ENCODE measurements at places on chromosomes 13 and 19. TPM values are rescaled to one million over a fixed set of nuclear protein-coding genes. Genes with fewer than 3 reads are reported as not detected.

GRCh38 chr19:58382997-58383603, 2.3 kb upstream of the ZNF837 start:
- no peak for DNase-seq

DNA sequence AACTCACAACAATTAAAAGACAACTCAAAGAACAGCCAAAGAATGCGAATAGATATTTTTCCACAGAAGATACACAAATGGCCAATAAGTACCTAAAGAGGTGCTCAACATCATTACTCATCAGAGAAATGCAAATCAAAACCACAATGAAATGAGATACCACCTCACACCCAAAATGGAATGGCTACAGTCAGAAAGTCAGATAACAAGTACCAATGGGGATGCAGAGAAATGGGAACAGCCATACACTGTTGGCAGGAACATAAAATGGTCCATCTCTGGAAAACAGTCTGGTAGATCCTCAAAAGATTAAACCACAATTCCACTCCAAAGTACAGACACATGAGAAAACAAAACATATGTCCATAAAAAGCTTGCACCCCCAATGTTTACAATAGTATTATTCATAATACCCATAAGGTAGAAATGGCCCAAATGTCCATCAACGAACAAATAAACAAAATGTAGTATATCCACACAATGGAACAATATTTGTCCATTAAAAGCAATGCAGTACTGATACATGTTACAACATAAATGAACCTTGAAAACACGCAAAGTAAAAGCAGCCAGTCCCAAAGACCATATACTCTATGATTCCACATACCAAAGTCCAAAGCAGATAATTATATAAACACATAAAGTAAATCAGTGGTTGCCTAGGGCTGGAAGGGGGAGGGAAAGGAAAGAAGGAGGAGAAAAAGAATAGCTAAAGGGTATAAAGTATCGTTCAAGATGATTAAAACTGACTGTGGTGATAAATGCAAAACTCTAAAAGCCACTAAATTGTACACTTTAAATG, 19.6 kb downstream of the USP12 start:
- no peak for DNase-seq

The PRTN3 gene
- total RNA-seq = not detected

- no peak for DNase-seq
These were observed 20.4 kb upstream of the NANOS3 start for GRCh38 chr19:13856497-13856896.

DNA sequence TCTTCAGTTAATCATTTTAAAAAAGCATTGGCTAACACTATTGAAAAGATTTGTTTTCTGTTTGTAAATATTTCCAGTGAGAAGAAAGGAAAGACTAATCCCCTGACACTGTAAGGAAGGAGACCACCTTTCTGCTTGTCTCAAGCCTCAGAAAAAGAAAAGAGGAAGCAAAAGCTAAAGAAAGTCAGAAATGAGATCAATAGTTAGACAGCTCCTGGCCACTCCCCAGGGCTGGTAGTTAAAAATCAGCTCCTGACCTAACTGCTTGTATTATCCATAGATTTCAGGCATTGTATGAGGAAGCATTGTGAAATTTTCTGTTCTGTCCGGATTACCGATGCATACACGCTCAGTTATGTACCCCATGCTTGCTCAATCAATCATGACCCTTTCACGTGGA, 76.6 kb downstream of the ZNF486 start:
- DNase-seq = no peak

- DNase-seq = no peak
These were observed 23.6 kb downstream of the LYL1 start for GRCh38 chr19:13078897-13079541.

- no peak for DNase-seq
These were observed 81.4 kb downstream of the RNASEH2B start for GRCh38 chr13:50990818-50991506.

DNA sequence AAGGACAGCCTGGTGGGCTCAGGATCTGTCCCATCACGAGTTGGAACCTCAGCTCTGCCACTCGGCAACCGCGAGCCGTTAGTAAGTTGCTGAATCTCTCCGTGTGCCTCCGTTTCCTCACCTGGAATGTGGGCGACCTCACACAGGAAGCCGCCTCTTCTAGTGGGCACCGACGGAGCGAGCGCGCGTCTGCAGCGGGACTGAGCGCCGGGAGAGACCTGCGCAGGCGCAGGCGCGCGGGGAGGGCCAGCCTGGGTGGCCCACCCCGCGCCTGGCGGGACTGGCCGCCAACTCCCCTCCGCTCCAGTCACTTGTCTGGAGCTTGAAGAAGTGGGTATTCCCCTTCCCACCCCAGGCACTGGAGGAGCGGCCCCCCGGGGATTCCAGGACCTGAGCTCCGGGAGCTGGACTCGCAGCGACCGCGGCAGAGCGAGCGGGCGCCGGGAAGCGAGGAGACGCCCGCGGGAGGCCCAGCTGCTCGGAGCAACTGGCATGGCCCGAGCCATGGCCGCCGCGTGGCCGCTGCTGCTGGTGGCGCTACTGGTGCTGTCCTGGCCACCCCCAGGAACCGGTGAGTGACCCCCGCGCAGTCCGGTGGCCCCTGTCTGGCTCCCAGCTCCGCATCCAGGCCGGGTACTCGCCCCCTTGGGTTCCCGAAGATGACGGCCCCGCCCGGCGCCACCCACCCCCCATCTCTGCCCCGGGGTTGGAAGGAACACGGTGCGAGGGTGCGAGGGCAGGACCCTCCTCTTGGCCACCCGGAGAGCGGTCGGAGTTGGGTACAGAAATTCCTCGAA, at the start of gene PVR:
Gene PVR, plus strand, starts transcription at position 306 of the 797 bp plus-strand sequence. Its CDS starts 187 bp downstream, at position 493.
- no peak for DNase-seq

DNA sequence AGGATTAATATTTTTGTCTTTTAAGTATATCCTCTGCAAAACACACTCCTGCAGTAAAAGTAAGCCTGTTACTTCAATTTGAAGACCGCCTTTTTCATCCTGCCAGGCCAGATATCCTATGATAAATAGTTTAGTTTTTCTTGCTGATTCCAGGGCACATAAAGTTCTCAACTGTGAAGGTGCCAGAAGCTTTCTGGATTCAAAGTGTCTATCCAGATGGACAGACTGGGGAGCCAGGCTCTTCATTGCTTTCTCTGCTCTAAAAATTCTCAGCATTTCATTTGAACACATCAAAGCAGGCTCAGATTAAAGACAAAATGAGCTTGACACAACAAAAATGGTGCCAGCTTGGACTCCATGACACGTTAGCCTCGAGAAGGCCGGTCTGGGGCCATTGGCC, 53.6 kb upstream of the UBL3 start:
- no peak for DNase-seq

The ZNF414 gene
- total RNA-seq = 23.0 TPM

DNA sequence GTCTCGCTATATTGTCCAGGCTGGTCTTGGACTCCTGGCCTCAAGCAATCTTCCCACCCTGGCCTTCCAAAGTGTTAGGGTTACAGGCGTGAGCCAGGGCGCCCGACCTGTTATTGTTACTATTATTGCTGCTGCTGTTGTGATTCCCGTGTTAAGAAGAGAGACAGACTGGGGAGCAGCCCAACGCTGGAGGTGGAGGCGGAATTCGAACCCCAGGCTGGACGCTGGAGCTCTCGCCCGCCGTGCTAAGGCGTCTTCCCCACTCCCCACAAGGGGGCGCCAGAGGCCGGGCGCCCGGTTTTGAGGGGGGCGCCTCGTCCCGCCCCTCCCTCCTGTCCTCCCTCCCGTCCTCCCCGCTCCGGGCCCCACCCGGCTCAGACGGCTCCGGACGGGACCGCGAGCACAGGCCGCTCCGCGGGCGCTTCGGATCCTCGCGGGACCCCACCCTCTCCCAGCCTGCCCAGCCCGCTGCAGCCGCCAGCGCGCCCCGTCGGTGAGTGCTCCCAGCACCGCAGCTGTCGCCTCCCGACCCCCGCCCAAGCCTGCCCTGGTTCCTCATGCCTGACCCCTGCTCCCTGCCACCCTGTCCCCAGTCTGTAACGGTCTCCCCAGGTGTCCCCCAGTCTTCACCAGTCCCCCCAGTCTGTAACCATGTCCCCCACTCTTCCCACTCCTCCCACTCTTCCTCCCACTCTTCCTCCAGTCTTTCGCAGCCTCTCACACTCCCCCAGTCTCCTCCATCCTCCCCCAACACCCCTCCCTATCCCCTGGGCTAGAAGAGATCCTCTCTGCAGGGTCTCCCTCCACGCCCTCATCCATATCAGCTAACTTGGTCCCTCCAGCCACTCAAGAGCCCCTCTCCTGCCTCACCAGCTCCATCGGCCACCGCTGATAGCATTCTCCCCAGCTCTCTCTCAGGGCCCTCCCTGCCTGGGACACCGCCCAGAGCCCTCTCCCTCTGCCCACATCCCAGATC, at the start of gene EHD2:
Gene EHD2, plus strand, starts transcription at position 377 of the 976 bp plus-strand sequence. CDS start 3,191 bp downstream, outside the sequence.
- no peak for DNase-seq

GRCh38 chr19:42440357-42441048, 2.2 kb downstream of the CXCL17 start:
- no peak for DNase-seq

DNA sequence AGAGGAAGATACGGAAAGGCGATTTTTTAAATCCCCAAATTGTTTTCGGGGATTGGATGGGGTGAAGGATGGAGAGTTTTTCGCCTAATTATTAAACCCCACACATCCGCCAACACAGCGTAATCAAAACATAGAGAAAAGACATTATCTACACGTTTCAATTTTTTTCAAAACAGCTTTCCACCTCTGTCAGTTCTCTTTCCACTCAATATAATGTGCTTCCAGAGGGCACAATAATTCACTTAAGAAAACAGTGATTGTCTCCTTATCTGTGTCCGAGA, 435 bp upstream of the OBI1 start:
- no peak for DNase-seq

The HSH2D gene
- not detected for total RNA-seq

DNA sequence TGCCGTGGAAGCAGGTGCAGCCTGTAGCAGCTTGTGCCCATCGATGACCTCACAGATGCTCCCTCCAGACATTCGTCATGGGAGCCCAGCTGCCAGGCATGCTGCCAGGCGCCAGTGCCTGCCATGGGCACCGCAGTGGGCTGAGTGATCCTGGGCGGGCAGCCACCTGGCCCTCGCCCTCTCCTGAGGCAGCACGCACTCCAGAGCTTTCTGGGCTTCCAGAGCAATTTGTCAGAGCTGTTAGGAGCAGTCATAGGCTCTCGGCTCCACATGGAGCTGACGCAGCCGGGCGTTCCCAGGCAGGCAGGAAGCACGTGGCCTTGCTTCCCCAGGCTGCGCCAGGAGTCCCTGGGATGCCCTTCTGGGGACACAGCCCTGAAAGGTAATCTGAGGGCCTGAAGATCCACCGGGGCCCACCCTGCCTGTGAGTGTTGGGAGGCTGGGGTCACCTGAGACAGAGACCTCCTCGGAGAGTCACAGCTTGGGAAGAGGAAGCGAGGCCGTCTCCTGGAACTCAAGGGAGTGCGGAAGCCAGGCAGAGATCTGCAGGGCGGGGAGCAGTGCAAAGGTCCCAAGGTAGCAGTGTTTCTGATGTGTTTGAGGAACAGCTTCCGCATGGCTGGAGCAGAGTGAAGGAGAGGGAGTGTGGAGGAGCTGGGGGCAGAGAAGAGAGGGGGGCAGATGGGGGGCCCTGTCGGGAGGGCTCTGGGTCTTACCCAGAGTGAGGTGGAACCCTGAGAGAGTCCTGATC, 50.6 kb downstream of the DPF1 start:
- peak; percentile 5 for DNase-seq

The ZNF534 gene
- total RNA-seq = not detected

GRCh38 chr19:8460516-8461298, 15.9 kb downstream of the HNRNPM start:
- no peak for DNase-seq

DNA sequence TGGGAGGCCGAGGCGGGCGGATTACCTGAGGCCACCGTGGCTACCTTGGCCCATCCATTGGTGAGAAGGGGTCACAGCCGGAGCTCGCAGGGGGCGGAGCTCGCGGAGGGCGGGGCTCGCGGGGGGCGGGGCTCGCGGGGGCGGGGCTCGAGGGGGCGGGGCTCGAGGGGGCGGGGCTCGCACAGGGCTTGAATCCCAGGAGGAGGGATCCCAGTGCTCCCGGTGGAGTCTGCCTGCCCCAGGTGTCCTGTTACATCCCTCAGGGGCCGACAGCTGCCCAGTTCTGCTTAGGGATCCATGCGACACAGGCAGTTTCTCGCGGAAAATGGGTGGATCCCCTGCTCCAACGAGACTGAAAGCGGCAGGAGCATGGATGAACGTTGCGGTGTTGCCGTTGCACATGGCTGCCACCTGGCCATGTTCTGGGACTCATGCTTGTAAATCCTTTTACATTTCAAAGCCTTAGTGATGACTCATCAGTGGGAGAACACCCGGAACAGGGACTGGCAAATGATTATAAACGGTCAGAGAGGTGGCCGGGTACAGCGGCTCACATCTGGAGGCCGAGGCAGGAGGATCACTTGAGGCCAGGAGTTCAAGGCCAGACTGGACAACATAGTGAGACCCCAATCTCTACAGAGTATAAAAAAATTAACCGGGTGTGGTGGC, 25.1 kb downstream of the TMPRSS9 start:
- DNase-seq = no peak

DNA sequence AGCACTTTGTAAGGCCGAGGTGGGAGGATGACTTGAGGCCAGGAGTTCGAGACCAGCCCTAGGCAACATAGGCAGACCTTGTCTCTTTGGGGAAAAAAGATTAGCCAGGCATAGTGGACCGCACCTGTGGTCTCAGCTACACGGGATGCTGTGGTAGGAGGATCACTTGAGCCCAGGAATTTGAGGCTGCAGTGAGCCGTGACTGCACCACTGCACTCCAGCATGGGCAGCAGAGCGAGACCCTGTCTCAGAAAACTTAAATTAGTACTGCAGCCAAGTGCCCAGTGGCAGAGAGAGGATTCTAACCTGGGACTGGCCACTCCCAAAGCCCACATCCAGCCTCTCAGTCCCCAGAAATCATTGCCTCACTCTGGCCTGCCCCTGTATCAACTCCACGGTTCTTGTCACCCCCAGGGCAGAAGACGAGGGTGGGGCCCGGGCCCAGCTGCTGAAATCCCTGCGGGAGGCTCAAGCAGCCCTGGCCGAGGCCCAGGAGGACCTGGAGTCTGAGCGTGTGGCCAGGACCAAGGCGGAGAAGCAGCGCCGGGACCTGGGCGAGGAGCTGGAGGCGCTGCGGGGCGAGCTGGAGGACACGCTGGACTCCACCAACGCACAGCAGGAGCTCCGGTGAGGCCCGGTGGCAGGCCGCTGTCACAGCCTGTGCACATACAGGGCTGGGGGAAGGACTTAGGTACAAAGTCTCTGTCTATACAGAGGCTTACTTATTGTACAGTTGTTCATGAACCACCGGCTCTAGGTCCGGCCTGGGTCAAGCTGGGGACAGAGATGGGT, 53.4 kb downstream of the KCNC3 start:
- DNase-seq = no peak

DNA sequence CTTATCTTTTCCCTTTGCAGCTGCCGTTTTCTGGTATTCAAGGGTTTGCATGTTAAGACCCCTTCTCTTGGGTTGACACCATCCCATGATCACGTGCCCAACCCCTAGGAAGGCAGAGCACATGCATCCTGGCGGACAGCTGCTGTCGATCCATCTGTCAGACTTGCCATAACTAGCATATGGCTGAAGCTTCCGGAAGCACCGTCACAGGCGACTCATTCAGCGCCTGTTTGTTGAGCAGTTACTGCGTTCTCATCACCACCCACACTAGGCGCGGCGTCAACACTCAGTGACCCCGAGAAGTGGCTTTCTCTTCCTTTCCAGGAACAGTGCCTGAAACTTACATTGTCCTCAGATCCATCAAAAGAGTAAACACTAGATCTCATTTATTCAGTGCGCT, 93.6 kb downstream of the SOX1 start:
- no peak for DNase-seq

The DIRAS1 gene
- 3.1 TPM for total RNA-seq

The URAD gene
- not detected for total RNA-seq

Measured in glomerular endothelial cell (primary cell).